Hematopoietic multipotent progenitor cell treated with erythropoietin and hydrocortisone succinate and interleukin-3 and kit ligand, for 17 days (in vitro differentiated cells): ENCODE measurements at places on chromosomes 2 and 18.
A peak's percentile ranks its signal among the peaks of the same experiment; 100 is the strongest.

DNA sequence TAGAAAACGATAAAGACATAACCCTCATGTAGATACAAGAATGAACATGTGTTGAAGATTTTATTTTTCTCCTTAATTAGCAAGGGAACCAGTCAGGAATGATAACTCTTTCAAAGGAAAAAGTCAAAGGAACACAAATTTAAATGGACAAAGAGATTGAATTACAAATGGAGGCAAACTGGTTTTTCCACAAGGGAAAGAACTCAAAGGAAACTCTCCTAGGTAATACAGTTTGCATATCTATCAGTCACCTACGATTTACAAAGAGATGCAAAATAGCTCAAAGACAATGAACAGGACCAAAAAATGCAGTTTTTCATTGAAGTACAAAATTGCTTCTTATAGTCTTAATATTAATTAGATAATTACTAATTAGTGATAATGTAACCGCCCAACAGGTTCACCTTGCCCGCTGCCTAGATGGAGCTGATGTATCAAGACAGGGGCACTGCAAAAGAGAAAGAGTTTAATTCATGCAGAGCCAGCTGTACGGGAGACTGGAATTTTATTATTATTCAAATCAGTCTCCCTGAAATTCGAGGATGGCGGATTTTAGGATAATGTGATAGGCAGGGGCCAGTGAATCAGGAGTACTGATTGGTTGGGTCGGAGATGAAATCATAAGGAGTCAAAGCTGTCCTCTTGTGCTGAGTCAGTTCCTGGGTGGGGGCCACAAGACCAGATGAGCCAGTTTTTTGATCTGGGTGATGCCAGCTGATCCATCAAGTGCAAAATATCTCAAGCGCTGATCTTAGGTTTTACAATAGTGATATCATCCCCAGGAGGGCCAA, 151.0 kb downstream of the TMEM17 start:
- no peak for DNase-seq

- DNase-seq, result no peak
Observed at GRCh38 chr18:70024093-70024492, 76.4 kb upstream of the CD226 start.

GRCh38 chr2:233844836-233845235, 9.5 kb downstream of the HJURP start:
- no peak for DNase-seq

- no peak for DNase-seq
Observed at GRCh38 chr18:389658-390357, 110.7 kb downstream of the COLEC12 start.

- no peak for DNase-seq
Observed at GRCh38 chr2:150045601-150046000, 441.9 kb downstream of the RND3 start.

GRCh38 chr2:118880501-118880900, 33.1 kb upstream of the EN1 start:
- no peak for DNase-seq

DNA sequence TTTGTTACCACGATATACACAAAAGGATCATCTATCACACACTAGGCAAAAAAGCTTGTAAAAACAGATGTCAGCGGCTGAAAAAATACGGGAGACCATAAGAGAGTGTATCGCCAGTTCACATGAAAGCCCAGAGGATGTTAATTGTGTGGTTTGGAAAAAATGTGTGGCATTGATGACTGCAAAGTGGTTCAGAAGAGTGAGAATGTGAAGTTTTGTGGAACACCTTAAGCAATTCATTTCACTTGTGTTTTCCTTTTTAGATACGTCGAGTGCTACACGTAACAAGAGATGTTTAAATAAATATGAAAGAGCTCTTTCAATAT, 61.7 kb upstream of the DAPL1 start:
- no peak for DNase-seq

- no peak for DNase-seq
Observed at GRCh38 chr18:29234751-29235150, 1057.8 kb upstream of the CDH2 start.

- DNase-seq, result no peak
Observed at GRCh38 chr2:55155764-55156281, 76.3 kb downstream of the CLHC1 start.

DNA sequence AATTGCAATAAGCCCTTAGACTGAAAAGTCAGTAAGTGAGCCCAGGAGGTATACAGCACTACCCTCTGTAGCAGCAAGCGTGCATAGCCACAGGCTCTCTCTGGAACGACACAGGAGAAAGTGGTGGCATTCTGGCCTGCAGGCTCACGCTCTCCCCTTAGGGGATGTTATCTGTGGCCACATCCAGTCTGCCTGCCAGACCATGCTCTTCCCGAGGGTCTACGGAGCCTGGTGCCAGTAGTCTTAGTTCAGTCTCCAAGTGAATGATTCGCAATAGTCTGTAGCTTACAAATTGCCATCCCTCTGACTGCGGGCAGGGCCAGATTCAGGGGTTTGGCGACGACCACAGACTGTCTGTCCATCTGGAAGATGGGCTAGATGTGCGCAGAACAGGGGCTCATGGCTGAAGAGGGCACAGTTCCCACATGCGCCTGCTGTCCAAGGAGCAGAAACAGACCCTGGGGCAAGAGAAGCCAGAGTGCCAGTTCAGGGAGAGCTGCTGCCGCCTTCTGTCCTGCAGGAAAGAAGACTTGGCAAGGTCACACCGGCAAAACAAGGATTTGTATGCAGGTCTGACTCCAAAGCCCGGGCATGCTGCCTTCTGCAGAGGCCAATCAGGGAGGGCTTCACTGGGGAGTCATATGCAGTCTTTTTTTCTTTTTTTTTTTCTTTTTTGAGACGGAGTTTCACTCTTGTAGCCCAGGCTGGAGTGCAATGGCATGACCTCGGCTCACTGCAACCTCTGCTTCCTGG, 3.5 kb upstream of the KLF11 start:
- no peak for DNase-seq

GRCh38 chr2:188410504-188411235, 119.0 kb downstream of the GULP1 start:
- no peak for DNase-seq

DNA sequence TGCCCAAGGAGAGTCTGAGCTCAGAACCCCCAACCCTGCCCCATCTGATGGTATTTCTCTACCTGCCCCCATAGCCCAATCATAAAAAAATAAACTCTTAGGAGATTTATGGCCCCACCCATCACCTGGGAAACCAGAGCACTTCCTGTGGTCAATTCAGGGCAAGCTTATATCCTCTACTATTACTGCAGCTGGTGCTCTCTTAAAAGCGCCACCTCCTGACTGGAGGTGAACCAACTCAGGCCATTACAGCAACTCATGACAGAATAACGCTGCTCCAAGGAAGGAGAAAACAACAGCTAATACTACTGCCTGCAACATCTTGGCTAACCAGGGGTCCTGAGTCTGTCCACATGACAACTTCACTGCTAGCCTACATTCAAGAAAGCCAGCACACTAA, 195.7 kb downstream of the MTCL1 start:
- no peak for DNase-seq

DNA sequence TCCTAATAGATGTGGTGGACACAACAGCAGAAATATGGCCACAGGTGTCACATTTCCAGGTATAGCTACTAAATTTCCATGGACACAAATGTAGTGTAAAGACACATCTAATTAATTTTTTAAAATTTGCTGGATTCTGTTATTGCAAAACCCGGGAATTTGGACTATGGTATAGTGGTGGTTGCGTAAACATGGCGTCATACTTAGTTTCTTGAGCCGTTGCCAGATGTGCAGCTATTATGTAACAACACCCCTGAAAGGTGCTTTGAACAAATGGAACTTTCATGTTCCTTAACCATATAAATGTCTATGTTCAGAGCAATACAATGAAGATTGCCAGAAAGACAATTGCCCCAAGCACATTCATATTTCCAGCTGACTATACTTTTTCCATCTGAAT, 85.9 kb downstream of the HRH4 start:
- DNase-seq, result no peak

DNA sequence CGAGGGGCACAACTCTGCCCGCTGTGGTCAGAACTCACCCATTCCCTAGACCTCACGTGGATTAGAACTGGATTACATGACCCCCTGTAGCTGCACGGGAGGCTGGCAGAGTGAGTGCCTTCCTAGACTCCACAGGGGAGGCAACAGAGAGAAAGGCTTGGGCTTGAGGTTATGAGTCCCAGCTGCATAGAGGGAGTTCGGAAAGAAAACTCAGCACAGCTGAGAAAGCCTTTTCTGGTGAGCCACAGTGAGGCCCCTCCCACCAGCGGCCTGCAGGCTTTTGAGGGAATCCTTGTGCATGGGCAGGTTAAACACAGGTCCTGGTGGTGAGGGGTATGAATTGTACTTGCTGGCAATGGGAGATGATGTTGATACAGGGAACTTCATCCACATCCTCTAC, 217.3 kb downstream of the FHOD3 start:
- no peak for DNase-seq

DNA sequence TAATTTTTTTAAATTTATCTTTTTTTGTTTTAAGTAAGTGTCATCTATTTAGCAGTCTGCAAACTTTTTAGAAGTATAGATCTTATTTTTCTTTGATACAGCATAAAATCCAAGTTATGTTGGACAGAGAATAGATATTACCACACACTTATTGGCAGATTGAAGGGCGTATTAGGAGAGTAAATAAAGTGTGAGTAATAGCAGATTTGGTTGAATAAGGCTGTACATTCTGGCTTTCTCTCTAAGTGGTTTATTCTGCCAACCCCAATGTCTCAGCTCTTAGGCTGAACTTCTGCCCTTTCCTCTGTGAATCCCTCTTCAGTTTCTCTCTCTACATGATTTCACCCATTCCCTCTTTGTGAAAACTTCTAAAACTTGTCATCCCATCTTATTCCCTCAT, 651.2 kb downstream of the DCC start:
- DNase-seq, result no peak

GRCh38 chr2:241081190-241081642, 20.9 kb downstream of the MTERF4 start:
- no peak for DNase-seq

DNA sequence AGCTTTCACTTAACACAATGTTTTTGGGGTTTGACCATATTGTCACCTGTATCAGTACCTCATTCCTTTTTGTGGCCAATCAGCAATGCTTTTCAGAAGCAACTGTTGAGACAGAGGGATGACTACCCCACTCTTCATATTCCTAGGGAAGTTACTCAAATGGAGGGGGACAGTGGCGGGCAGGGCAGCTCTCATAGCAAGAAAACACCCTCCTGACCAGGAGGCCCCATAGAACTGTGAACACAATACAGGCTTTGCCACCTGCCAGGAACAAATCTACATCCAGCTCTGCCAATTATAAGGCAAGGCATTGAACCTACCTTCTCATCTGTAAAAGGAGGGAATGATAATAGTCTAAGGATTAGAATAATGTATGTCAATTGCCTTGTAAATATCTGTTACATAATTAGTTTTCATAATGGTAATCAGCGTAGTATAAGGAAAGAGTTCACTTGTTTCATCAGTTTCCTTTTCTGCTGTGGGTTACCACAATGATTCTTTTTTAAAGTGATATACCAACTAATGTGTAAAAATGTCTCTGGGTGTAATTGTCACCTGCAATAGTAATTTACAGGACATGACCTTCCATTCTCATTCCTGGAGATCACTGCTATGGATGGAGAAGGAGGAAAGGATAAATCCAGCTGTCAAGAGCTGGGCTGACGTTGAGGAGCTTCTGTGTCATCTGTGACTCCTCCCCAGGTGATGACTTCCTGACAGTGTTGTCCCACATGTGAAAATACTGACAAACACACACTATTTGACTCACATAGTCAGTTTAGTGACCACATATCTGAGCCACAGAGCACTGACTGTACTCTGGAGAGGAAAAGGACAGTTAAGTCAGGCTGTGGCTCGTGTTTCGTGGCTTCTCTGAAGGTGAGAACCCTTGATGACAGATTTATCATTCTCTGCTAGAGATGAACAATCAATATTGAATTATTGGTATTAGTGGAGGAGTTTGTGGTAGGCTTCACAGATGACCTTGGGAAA, 13.5 kb downstream of the ALPK2 start:
- no peak for DNase-seq

DNA sequence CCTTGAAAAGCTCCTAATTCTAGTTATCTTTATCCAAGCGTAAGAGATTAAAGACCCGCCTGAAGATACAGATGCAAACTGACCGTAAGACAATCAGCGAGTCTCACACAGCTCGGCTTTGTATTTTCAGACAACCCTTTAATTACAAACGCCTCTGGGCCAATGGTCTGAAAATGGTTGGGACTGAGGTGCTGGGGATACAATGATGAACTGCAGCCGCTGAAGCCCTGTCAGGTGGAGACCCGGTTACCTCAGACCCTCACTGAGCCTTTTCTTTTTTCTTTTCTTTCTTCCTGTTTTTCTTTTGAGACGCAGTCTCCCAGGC, 715 bp upstream of the CFAP36 start:
- no peak for DNase-seq

GRCh38 chr18:58231930-58232329, 187.9 kb downstream of the NEDD4L start:
- DNase-seq, result peak; percentile 57

DNA sequence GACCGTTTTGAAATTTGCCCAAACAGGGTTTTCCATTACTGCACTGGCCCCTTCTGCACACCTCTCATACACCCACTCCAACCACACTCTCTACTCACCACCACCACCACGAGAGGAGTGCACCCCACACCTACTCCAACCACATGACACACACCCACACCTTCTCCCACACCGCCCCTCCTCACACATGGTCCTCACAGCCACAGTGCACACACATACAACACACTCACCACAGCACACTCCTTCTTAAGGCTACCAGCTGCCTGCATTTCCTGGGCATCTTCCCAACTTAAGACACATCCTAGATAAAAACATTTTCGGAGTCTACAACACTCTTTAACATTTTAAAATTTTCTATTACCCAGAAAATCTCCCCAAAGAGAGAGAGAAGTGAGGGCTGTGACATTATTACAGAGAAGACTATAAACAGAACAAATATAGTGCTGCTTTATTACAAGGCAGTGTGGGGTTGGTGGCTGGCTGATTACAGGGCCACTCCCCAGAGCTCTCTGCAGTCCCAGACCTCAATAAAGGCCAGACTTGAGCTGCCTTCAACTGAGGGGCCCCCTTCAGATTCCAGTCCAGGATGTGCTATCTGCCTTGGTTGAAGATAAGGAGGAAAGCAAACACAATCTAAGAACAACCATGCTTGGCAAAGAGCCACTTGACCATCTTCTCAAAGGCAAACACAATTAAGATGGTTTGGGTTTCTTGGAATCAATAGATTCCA, 36.1 kb downstream of the NHEJ1 start:
- DNase-seq, result no peak

GRCh38 chr18:45171679-45172191, 443.5 kb upstream of the SLC14A2 start:
- DNase-seq, result no peak

GRCh38 chr2:120775194-120775593, 39.5 kb downstream of the GLI2 start:
- no peak for DNase-seq

GRCh38 chr2:242085941-242086621, 216.6 kb downstream of the RTP5 start:
- no peak for DNase-seq

GRCh38 chr2:147469471-147469870, 375.4 kb upstream of the ACVR2A start:
- DNase-seq, result no peak
